ENCODE measurements at places on chromosomes 4 and X.

DNA sequence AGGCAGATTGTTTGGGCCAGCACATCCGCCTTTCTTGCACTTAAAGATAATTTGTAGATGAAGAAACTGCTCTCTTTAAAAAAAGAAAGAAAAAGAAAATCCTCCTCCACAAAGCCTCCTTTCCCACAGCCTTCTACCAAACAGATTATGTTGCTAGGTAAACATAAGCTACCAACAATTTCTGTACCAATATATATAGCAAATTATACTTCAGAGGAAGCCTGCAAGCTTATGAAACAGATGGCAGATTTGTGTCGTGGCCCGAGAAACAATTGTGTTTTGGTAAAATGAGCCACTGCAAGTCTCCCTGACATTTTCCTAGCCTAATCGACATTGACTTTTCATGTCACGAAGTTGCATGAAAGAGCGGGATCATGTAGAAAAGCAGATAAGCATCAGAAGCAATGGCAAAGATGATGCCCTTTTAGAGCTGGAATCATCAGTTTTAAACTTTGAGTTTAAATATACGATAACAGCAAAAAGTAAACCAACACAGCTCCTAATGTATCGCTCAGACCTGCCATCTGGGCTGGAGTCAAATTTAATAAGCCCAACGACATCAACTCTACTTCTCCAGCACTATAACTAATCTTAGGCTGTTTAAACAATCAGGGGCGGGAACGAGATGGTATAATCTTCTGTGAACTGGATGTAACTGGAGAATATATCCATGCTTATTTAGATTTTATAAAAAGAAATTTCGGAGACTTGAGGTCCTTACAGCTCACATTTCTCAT lies 94.9 kb upstream of the PLAC1 start:
- no peak for DNase-seq

- no peak for DNase-seq
Measured at GRCh38 chr4:189304167-189304566, 636.5 kb upstream of the FRG1 start.

DNA sequence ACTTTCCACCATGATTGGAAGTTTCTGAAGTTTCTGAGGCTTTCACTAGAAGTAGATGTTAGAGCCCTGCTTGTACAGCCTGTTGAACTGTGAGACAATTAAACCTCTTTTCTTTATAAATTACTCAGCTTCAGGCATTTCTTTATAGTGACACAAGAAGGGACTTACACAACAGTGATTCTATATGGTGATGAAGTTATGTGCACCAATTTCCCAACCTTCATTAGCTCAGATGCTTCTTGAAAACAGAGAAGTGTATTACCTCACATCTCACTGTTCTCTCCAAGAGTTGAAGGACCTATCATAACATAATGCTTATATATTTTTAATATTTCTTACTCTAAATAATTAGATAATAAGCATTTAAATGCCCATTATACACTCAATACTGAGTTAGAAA lies 202.1 kb upstream of the ANXA10 start:
- no peak for DNase-seq

GRCh38 chr4:21921526-21922180 lies 26.9 kb downstream of the KCNIP4 start:
- DNase-seq, result no peak

DNA sequence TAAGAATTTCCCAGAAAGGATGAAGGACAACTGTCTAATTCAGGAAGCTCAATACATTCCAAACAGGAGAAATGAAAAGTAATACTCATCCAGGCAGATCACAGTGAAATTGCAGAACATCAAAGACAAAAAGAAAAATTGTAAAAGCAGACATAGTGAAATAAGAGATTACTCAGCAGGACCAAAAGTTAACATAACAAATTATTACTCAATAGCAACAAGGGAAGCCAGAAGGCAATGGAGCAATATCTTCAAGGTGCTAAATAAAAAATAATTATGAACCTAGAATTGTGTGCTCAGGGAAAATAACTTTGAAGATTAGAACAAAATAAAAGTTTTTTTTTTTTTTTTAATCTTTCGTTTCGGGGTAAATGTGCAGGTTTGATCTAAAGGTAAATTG lies 30.5 kb upstream of the ENPP6 start:
- no peak for DNase-seq

- no peak for DNase-seq
Measured at GRCh38 chr4:180966312-180966711, 1276.9 kb upstream of the TENM3 start.

DNA sequence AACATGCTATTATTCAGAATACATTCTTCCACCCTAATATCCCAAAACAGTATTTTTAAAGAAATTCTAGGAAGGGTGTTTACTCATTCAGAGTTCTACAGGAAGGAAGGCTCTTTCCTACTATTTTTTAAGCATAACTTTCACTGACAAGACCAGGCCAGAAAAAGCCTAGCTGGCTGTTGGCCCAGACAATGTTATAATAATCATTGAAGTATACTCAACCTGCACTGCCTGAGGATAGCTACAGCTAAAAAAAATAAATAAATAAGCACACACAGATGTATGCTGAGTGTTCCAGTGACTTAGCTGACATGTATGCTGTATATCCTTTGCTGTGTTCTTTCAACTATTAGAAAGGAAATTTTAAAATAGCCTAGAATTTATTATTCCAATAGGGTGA lies 145.8 kb upstream of the SPRY1 start:
- peak; percentile 57 for DNase-seq

DNA sequence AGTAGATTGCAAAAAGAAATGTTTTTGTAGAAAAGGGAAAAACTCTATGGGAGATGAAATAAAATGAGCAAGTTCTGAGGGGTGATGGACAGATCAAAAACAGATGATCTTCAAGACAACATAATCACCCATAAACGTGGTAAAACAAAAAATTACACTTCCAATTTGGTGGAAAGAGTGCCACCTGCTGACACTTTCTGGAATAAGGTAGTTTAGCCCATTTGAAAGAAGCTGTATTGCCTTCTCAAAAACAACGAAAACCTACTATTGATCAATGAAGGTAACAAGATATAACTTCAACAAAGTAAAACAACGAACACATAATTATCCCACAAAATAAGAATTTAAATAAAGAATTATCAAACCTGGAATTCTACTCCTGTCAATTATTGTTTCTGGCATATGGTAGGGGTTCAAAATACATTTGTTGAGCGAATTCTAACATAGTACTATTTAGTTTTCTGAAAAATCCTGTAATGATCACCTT lies 2.5 kb downstream of the COQ2 start:
- no peak for DNase-seq

GRCh38 chrX:136589966-136590365 lies 58.0 kb downstream of the VGLL1 start:
- DNase-seq, result no peak

- no peak for DNase-seq
Measured at GRCh38 chr4:16785793-16786527, 112.5 kb downstream of the LDB2 start.

DNA sequence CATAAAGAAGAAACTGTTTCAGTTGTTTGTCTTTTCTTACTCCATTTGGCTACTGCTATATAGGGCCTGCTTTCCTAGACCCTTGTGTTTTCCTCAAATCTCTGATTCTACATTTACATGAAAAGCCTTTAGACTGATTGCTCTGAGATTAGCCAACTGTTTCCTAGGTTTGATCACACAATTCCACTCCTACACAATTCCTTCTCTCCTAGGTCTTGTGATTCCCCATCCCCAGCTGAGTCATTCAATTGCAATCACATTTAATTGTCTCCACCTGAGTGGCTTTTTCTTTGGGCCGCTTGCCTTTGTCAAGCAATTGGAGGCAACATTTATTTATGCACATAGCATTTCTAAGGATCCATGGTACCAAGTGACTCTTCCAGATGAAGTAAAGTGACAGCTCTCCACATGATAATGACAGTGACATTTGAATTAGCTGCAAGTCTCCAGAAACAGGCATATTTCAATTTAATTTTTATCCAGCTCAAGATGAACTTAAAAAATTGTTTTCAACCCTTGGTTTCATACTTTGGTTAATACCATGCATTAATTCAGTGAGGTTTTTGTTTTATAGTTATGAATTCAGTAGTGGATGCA lies 35.8 kb downstream of the ATXN3L start:
- DNase-seq, result no peak

- no peak for DNase-seq
Measured at GRCh38 chr4:104408878-104409277, 85.8 kb downstream of the CXXC4 start.

DNA sequence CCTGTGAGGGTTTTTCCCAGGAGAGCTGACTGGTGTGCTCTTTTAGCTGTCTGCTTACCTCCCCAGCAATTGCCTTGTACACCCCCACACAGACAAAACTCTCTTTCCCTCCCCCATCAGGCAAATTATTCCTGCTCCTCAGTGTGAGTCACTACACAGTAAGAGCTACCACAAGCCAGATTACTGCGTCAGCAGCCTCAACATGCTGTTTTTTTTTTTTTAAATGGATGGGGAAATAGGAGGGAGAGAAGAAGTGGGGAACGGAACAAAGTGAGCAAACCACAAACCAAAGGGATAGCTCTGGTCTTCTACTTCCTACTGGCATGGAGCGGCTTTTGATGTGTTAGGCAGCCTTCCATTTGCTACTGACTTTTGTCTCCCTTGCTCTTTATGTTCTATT lies 107.5 kb upstream of the ACSL4 start:
- peak; percentile 73 for DNase-seq

- DNase-seq, result no peak
Measured at GRCh38 chrX:132501606-132502005, 12.8 kb upstream of the MBNL3 start.

All from MG63 (cell line).